ENCODE measurements at places on chromosomes 1 and 21.

DNA sequence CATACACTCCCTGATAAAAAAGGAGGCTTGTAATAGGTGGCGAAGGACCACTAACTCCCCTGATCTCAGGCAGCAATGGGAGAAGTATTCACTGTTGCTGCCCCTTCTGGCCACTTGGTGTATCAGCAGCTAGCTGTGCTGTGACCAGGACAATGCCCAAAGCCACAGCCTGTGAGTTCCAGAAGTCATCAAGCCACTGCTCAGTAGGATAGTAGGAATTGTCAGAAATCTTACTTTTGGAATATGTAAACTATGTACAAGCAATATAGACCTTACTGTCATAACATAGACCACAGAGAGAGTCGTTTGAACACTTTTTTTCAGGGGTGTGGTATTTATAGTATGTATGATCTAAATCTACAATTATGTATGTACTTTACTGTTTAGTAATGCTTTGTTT is 248.3 kb upstream of the CAMK1G start:
- DNase-seq, result peak; percentile 18

- DNase-seq, result no peak
These were observed 5.3 kb upstream of the DDX59 start for GRCh38 chr1:200674838-200675587.

- no peak for DNase-seq
These were observed 39.0 kb upstream of the SAMSN1 start for GRCh38 chr21:14585122-14585521.

GRCh38 chr21:26280775-26281174 is 110.2 kb upstream of the APP start:
- no peak for DNase-seq

- DNase-seq, result peak; percentile 79
These were observed 514 bp upstream of the FAAP20 start for GRCh38 chr1:2194898-2195673.

DNA sequence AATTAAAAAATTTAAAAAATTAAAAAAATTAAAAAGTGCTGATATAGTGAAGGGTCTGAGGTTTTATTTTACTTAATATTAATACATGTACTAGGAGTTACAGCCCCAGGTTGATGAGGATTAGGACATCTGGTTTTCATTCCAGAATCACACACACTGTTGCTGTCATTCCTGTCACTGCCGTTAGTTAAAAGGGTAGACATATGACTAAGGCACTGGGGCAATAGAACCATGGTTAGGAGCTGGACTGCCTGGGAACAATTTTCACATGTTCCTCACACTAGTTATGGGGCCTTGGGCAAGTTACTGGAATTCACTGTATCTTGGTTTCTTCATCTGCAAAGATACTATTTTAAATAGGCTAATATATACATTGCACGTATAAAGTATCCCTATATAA is 191.8 kb upstream of the DPYD start:
- DNase-seq, result no peak
